Hypothalamus (tissue), 51 donors: ENCODE measurements at places on chromosomes 2 and 18.
A peak's percentile ranks its signal among the peaks of the same experiment; 100 is the strongest.

DNA sequence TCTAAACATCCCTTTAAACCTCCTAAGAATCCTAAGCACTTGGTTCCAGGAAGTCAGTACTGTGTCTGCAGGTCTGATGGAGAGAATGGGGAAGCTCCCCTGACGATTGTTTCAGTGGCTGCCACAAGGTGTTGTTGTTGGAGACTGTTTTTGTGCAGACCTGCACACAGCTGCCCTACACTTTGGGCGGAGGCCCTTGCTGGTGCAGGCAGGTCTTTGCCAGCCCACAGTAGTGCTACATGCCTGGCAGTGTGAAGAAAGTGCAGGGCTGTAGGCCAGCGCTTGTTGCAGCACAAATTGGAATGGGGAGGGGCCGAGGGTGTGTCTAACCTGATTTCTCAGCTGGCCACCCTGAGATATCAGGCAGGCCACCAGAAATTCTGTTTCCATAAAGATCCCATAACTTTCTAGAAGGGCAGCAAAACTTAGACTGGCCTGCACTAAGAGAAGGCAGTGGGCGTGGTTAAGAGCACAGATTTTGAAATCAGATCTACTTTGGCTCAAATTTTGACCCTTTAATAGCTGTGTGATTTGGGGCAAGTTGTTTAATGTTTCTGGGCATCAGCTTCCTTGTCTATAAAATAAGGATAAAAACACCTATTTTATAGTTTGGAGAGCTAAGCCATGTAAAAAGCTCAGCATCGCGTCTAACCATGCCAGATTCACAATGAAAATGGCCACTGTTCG, 83.7 kb upstream of the SLC1A4 start:
- no peak for DNase-seq

GRCh38 chr2:54081574-54081973, 33.8 kb upstream of the ACYP2 start:
- no peak for DNase-seq

DNA sequence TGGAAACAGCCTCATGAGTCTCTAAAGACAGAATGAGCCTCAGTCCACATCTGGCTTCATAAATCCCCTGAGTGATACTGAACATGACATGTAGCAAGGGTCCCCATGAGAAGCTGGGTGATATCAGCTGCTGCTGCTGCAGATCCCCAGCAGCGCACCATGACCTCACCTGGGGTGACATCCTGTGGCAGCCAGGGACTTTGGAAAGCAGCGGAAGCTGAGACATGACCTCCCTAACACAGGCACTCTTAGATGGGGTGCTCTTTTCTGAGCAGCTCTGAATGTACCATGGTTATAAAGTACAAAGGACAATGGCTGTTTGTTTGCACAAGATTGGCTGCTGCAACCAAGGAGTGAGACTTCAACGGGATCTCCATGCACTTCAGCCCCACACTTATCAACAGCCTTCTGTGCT, 74.7 kb upstream of the TMEM200C start:
- no peak for DNase-seq

DNA sequence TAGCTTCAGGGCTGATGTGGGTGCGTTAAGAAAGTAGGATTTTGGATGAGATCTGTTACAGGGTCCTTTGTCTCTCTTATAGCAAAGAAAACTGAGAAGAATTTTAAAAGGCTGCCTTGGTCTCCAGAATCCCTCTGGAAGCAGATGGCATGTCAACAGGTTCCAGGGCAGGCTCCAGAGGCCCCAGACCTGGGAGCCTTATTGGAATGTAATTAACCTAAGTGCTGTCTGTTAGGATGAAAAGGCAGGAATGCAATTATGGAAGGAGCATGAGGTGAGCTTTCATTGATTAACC, 97.2 kb upstream of the PKDCC start:
- DNase-seq, result no peak

GRCh38 chr2:20431772-20432171, 15.1 kb upstream of the RHOB start:
- DNase-seq, result no peak

- DNase-seq, result no peak
Measured at GRCh38 chr18:67410075-67411070, 106.1 kb downstream of the DSEL start.

DNA sequence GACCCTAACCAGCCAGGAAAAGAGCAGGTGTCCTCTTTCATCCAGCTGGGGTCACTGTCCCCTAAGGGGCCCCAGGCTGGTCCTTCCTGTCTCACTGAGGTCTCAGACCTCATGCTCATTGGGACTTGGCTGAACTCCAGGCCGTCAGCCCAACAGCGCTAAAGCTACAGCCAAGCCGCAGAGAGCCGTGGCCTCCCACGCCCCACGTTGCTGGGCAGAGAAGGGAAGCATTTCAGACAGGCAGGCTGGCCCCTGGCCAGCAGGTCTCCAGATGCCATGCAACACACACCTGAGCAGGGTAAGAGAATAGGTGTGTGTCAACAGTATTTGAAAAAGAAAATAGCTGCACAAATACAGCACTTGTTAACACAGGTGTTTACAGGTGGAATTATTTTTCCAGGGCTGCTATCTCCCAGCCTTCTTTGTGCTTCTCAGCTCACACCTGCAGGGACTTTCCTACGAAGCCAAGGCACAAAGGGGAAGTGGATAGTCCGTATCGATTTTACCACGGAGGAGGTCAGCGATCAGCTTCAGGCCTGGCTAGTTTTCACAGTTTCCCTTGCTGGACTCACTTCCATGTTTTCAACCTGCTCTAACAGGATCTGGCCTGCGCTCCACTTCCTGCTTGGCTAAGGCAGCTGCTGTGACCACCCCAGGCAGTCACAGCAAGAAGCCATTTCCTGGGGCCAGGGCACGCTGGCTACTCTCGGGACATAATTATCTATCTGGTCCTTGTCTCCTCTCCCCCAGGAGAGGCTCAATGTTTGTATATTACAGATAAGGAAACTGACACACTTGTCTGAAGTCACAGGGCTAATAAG, 156.1 kb upstream of the ID2 start:
- DNase-seq, result peak; percentile 33

- no peak for DNase-seq
Measured at GRCh38 chr18:22211657-22212056, 42.3 kb downstream of the GATA6 start.

GRCh38 chr2:205696331-205696926, 14.1 kb downstream of the NRP2 start:
- DNase-seq, result peak; percentile 52

GRCh38 chr2:28624436-28624792, 127.2 kb upstream of the PPP1CB start:
- DNase-seq, result no peak

DNA sequence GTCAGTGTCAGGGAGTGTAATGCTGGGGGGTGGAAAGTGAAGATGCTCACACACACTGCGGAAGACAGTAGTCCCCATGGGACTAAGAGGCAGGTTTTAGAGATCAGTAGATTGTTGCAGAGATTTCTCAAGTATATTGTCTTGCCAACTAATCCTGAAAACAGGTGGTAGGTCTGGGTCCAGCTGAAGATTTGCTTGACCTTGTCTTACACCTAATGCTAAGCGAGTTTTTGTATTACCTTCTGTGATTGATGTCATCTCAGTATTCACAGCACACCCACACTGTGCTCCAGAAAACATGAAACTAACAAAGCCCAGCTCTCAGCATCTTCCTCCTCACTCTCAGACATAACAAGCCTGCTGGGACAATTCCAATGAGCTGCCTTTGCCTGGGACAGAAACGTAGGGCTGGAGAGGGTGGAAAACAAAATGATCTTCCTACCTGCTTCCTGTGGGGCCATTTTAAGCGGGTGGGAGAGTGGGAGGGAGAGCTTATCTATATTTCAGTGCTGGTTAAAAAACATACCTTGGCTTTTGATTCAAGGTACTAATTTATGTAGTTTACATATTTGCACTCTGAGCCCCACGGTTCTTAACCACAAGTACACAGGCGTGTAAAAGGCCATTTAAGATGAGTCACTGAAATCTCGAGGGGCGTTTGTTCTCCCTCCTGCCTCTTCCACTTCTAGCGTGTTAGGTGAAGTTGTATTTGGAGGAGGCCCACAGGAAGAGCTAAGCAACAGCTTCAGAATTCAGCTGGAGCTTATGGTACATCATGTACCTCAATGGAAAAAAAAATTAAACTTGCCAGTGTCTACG, 23.1 kb upstream of the RBMS1 start:
- no peak for DNase-seq

DNA sequence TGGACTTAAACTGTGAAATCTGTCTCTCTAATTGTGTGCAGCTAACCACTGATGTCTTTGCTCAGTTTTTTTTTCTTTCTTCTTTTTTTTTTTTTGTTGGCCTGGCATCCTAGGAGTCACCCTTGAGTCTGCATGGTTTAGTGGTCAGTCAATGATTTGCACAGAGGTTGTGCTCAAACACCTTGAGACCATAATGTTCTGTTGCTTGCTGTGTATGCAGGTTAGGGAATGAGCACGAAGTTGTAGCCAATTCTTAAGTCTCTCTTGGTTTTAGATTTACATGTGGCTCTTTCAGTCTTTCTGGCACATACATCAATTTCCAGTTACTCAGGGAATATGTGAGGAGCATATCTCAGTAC, 16.7 kb downstream of the PLB1 start:
- DNase-seq, result no peak

DNA sequence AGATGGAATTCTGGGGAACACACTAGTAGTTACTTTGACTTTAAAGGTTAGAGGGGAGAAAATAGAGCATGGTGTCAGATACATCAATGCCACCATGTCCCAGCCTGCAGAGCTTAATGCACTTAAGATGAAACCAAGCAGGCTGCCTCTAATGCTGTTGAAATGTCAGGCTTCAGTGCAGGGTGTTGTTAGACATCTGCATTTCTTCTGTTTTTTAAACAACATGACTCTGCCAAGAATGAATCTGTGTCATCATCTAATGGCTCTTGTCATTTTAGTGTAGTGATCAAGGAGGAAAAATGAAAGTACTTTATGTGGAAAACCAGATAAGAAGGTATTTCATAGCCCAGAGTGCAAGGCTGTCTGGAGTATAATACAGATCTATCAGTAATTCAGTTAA, 29.9 kb downstream of the LYPD1 start:
- DNase-seq, result no peak

GRCh38 chr2:33034784-33035183, 88.0 kb downstream of the LTBP1 start:
- DNase-seq, result no peak

GRCh38 chr2:75545387-75545786, 15.4 kb downstream of the EVA1A start:
- DNase-seq, result no peak

DNA sequence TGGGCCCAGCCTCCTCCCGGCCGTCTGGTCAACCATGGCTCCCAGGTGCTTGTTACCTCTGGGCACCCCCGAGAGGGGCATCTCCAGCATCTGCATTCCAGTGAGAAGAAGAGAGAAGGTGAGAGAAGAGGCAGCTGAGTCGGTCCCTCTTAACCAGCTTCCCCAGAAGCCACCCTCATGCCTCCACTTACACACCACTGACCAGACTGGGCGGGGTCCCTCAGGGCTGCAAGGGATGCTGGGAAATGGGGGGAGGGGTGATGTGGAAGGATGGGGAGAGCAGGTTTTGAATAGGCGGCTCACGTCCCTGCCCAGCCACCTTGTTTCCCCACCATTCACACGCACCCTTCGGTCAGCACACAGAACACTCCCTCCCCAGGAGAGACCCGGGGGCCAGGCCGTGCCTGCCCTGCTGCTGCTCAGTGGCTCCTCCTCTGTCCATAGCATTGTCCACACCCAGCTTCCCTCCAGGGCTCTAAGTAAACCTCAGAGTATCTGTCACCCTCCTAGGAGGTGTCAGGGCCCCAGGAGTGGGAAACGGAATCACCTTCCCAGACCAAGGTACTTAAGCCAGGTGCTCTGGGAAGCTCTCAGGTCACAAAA, 34.7 kb downstream of the GBX2 start:
- no peak for DNase-seq

DNA sequence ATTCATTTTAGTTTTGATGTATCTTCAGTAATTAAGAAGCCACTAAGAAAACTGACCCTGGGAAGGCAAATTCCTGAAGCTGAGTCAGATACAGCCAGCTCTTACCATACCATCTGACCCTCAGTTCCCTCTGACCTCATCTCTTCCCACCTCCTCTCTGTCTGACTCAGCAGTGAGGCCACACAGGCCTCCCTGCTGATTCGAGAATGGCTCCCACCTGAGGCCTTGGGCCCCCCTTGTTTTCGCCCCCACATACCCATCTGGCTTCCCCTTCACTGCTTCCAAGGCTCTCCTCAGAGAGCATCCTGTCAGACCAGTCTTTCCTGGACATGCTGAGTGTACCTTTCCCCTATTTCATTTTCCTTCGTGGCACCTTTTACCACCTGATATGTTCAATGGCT, 71.0 kb upstream of the CYP1B1 start:
- no peak for DNase-seq

GRCh38 chr2:47195148-47195547, 40.0 kb upstream of the STPG4 start:
- peak; percentile 20 for DNase-seq

DNA sequence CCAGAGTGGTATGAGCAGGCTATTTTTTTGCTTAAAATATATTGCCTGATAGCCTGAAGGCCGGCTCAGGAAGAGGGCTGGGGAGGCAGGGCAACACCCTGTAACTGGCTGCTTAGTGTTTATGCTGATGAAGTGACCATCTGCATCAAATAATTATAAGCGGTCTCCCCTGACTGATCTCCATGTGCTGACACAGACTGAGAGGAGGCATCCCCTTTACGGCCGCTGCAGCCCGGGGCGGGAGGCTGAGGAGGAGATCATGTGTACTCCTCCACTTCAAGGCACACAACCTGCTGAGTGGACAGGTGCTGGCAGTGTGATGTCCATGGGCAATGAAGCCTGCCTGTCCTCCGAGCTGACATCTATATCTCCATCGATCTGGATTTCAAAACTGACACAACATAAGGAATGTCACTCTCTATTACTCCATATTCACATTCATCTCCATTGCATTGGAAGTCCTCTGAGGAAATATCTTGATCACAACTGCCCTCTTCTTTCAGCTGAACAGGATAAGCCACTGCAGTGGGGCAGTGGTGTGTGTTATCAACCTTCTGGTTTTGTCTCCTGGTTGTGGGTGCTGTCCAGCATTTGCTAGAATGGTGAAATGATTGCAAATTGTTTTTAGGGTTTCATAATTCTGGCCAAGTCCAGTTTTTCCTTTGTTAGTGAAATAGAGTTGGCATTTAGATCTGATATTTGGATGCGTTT, 143.5 kb downstream of the AQP4 start:
- no peak for DNase-seq

GRCh38 chr2:233210843-233211547, 40.5 kb upstream of the ATG16L1 start:
- DNase-seq, result peak; percentile 8
